Non-pigmented ciliary epithelial cell (primary cell): ENCODE measurements at places on chromosomes 1 and 21.

GRCh38 chr1:117600325-117600943, 5.4 kb upstream of the TENT5C start:
- no peak for DNase-seq

- no peak for DNase-seq
Measured at GRCh38 chr1:5312293-5312674, 657.9 kb downstream of the AJAP1 start.

DNA sequence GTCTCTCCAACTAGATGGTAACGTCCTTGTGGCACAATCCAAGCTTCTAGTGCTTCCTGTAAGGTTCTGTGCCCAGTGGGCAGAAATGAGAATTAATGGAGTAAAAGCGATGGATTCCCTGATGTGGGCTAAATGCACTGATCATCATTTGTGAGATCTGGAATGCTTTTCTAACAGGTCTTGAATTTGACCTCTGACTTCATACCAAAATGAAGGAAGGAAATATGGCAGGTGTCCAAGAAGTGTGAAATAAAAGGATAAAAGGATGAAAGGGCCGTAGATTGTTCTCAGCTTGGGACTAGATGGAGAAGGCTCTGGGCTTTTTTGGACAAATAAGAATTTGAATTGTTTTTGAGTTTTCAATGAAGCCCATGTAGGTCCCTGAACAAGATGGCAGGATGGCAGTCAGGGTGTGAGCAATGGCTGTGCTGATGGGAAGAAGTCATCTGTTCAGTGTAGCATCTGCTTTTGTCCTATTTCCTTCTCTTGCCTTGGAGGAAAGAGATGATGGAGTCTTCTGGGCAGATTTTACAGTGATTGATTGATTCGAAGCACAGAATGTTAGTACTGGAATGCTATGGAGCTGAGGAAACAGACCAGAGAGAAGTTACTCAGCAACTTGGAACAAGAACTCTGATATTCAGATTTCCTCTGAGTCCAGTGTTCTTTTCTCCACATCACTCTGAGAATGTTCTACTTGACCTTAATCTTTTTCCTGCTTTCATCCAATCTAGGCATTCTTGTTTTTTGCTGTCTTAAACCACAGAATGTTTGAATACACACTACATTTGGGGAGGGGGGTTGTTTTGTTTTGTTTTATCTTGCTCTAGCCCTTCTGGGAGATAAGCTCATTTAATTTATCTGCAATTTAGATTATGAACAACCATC, 286.0 kb downstream of the HLX start:
- no peak for DNase-seq

DNA sequence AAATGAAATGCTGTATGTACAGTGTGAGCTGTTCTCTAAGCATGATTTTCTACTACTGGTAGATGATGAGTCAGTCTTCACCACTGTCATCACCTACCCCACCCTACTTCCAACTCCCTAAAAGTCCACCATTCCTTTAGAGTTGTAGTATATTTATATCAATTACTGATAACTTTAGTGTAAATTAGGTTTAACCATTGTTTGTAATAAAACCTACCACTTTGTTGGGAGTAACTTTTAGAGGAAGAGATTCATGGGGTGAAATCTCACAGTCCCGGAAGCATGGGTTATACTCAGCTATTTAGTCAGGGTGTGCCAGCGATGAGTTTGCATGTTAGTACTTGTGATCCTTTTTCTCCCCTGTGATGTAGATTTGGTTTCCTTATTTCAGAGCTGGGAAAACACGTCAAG, 17.1 kb downstream of the MORC3 start:
- DNase-seq = no peak

- DNase-seq = no peak
Measured at GRCh38 chr1:82829527-82829926, 1028.8 kb downstream of the ADGRL2 start.

DNA sequence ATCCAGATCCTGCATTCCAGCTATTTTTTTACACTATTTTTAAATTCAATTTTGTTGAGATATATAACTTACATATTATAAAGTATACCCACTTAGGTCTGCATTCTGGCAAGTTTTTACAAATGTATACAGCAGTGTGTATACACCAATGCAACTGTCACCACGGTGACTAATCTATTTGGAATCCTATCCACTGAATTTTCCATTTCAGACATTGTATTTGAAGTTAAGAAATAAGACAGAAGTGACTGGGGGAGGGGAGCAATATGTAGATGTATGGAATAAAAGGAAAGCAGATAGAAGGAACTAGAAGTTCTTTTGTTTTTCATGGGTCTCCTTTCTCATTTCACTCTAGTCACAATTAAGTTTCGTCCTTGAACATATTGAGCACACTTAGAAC, 431.5 kb upstream of the CHRM3 start:
- no peak for DNase-seq

DNA sequence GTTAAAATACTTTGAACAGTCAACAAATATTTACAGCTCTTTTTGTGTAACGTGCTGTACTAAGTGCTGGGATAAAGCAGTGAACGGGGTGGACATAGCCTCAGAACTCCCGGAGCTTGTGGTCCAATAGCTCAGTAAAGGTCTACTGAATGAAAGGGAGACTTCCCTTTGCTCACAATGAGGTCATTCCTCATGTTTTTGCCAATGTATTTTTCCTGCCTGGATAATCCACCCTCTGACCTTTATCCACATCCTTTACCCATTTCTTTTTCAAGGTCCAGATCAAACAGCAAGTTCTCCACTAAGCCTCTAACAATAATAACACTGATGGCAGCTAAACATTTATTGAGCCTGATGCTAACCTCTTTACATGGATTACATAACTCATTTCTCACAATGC, 55.9 kb downstream of the LEPR start:
- DNase-seq = no peak

DNA sequence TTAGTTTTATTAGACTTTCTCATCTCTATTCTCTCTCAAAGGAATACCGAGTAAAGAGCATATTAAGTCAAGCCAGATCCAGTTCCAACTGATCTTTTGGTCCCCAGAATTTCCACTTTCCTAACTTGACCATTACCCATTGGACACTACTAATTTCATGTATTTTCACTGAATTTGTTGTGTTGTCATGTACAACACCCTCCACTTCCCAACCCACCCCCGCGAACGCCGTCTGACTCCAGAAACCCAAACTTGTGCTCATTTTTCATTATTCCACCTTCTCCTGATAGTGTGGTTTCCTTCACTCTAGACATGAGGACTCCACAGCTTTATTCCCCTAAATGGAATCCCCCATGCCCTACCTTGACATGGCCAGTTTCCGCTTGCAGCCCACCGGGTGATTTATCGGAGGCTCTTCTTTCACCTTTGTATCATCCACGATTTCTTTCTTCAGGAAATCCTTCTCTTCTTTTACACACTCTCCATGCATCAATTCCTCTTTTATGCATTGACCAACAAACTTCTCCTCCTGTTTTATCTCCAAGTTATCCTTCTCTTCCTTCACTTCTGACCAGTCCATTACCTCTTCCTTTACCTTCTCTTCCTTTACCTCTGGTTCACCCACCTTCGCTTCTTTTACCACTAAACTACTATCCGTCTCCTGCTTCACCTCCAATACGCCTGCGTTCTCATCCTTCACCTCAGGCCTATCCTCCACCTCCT, 805 bp downstream of the ZNHIT6 start:
- DNase-seq = no peak

DNA sequence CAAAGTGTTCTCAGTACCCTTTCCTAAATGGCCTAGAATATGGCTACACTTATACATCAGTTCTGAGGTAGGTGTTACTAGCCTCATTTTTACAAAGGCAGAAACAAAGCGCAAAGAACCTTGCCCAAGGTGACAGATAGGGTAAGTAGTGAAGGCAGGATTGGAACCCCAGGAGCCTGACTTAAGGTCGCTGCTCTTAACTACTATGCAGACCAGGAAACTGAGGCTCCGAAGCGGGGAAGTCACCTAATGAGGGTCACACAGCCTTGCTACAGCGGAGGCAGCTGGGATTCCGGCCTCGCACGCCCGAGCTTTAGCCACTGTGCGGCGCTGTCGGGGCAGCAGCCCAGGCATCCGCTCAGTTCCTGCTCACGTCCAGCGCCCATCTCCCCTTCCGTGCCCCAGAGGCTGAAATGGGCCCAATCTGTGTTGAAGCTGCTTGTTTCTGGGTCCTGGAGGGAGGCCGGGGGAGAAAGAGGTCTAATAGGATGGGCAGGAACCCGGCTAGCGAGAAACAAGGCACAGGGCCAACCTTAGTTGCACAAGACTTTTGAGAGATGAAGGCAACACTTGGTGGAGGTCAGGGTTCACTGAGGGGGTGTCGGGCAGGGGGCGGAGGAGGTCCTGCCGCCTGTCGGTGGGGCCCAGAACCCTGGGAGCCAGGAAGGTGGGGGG, 1.4 kb upstream of the FOXD2 start:
- DNase-seq = no peak

DNA sequence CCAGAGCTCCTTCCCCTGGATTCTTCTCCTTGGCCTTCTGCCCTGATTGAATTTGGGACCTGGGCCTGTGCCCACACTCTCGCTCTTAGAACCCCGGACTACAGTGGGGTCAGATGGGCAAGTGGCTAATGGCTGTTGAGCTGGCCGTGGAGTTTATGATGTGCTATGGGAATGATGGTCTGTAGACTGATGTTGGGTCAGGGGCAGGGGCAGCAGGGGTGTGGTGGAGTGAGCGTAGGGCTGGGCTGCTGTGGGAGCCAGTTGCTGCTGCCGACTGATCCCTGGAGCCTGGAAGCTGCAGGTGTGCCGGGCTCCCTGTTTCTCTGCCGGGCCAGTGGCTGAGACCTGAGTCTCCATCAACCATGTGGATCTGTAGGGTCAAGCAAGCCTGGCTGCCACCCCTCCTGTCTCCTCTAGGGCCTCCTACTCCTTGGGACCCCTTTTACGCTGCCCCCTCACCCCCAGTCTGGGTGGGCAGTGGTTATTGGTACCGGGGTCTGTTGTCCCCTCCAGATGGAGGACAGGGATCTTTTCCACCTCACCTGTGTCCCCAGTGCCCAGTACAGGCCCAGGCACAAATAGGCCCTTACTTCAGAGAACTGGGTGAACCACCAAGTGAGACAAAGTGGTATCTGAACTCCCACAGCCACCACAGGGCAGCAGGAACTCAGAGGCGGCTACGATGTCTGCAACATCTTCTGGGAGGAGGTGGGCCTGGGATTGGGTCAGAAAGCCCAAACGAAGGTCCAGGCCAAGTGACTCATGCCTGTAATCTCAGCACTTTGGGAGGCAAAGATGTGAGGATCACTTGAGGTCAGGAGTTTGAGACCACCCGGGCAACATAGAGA, 5.1 kb downstream of the PODN start:
- no peak for DNase-seq

DNA sequence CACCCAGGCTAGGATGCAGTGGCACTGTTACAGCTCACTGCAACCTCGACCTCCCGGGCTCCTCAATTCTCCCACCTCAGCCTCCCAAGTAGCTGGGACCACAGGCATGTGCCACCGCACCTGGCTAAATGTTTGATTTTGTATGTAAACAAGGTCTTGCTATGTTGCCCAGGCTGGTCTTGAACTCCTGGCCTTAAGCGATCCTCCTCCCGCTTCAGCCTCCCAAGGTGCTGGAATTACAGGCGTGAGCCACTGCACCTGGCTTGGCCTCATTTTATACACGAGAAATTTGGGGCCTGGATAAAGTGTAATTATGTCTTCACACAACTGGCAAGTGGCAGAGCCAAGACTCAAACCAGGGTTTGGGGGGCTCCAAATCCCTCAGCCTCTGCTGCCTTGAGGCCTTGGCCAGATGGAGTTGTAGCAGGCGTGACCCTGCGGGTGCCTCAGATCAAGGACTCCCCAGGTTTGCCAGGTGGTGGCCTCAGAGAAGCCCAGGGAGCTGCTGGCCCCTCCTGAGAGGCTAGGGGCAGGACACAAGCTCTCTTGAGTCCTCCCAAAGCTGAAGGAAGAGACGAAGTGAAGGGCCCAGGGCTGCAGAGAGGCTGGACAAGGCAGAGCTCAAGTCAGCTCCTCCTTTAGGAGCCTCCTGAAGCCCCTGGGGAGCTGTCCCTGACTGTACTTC, 61.7 kb downstream of the MDM4 start:
- no peak for DNase-seq

DNA sequence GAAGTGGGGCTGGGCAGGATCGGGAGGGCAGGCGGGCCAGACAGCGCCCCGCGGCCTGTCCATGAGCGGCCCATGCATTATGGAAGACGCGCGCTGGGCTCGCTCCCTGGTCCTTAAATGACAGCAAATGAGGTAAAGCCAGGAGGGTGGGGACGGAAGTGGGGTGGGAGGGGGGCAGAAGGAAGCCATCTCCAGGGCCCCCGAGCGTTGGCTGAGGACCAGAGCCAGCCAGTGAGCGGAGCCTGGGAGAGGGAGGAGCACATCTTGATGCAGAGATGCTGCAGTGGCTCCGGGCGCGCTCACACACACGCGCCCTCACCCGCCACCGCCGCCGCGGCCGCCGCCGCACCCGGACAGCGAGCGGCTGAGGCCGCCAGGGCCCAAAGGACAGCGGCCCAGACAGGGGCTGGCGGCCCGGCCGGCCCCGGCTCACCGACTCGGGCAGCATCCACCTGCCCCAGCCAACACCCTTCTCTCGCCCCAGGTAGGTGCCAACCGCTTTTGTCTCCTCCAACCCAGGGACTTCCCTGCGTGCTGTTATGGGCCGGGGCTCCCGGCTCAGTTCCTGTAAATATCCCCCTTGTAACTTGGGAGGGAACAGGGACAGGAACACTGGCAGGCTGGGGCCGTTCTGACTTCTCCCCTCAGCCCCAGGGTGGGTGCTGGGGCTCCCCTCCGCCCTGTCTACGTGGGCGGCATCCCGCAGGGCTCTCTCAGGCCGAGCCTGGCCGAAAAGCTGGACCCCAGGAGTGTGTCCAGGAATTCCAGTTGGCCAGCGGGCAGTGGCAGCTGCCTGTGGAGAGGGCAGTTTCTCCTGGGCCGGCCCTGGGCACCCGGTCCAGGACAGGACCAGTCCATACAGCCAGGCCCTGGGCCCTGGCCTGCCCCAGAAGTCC, at the start of gene CNTN2:
Gene CNTN2 (plus strand): TSS at position 302 of the 896 bp plus-strand sequence. CDS start 9,974 bp downstream, outside the sequence.
- DNase-seq = no peak

GRCh38 chr1:223628233-223629125, 37.0 kb downstream of the CAPN8 start:
- DNase-seq = no peak

DNA sequence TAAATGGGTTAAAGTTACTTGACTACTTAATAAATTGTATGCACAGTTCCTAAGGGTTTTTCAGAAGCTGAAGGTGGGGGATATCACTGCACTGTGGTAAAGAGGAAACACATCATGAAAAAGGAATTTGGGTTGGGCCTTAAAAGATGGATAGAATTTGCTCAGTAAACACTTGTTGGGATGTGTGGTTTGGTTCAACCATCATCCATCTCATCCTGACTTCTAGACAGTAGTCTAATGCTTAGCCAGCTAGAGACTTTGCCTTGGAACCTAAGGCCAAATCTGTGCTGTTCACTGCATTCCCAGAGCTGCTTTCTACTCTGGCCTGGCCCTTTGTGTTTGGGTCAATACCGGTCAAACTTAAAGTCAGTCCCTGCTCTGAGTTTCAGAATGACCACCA, 30.6 kb downstream of the LY9 start:
- no peak for DNase-seq
